ENCODE measurements at places on chromosomes 3 and 15. TPM values are rescaled to one million over a fixed set of nuclear protein-coding genes. Genes with fewer than 3 reads are reported as not detected.

DNA sequence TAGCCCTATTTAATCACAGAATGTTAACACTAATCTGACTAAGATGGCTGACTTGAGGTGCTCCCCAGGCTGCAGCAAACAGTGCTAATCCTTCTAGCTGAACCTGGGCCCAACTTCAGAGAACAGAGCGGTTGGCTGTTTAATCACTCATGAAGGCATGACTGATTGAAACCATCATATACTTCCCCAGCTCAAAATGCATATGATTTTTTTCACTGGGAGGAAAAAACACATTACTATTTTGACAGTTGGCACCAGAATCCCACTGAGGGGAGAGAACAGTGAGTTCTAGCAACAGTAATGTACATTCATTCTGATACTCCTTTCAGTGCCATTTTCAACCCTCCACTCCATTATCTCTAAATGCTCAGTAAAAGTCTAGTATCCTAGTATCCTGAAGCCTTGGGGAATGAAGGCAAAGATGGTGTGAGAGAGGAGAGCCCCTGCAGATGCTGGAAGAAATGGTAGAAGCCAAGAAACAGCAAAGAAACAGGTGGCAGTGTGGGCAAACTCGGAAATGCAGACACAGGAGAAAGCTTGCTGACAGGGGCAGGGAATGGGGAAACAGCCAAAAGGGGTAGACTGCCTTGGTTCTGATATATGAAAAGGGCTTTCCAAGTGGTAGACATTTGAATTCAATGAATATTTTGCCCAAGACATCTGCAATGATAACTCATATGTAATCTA lies 34.4 kb upstream of the CASR start:
- ATAC-seq = no peak

The GOLGA8S gene
- 0.24 TPM for total RNA-seq

The TMEM207 gene
- total RNA-seq = not detected

The TM6SF1 gene
- 0.48 TPM for total RNA-seq

The EXD1 gene
- total RNA-seq = not detected

All from esophagus mucosa (tissue), 1 donor.